Left ventricle myocardium inferior (tissue), 1 donor: ENCODE measurements at places on chromosomes 13 and 19. TPM values are rescaled to one million over a fixed set of nuclear protein-coding genes. Genes with fewer than 3 reads are reported as not detected.

The ATP4B gene
- total RNA-seq, result not detected

The ZNF497 gene
- total RNA-seq, result 0.41 TPM

The ZIC5 gene
- not detected for total RNA-seq

The MYCBP2 gene
- total RNA-seq, result 42.2 TPM

The LGALS4 gene
- total RNA-seq, result 0.82 TPM

The GNA15 gene
- total RNA-seq, result 1.2 TPM

The CCNA1 gene
- not detected for total RNA-seq

The RFPL4AL1 gene
- not detected for total RNA-seq

The S1PR5 gene
- total RNA-seq, result 0.11 TPM

The PLPP2 gene
- not detected for total RNA-seq

The ZNF93 gene
- 1.3 TPM for total RNA-seq

The PLEKHA4 gene
- 24.7 TPM for total RNA-seq

The GRIK5 gene
- 2.1 TPM for total RNA-seq

The PDX1 gene
- total RNA-seq, result not detected

The GADD45B gene
- 34.3 TPM for total RNA-seq

The GARIN5A gene
- total RNA-seq, result 1.3 TPM

The PTPRH gene
- 1.1 TPM for total RNA-seq

The FPR2 gene
- total RNA-seq, result 0.74 TPM

The REEP6 gene
- 1.9 TPM for total RNA-seq

The ZNF560 gene
- 0.16 TPM for total RNA-seq

The LNX2 gene
- 11.2 TPM for total RNA-seq
